HT1080 (cell line): ENCODE measurements at places on chromosomes 1 and 21.

GRCh38 chr1:9100471-9101043 is 28.3 kb downstream of the GPR157 start:
- peak; percentile 24 for DNase-seq

- DNase-seq = no peak
These were observed 48.4 kb upstream of the TNFSF18 start for GRCh38 chr1:173099166-173099565.

GRCh38 chr1:94094469-94095111 is 26.4 kb downstream of the ABCA4 start:
- no peak for DNase-seq

- DNase-seq = no peak
These were observed 252.7 kb downstream of the TTLL7 start for GRCh38 chr1:83746234-83746633.

- DNase-seq = no peak
These were observed 602.8 kb downstream of the BRINP3 start for GRCh38 chr1:189874715-189875435.

GRCh38 chr1:54754045-54754444 is 10.3 kb downstream of the PARS2 start:
- no peak for DNase-seq

DNA sequence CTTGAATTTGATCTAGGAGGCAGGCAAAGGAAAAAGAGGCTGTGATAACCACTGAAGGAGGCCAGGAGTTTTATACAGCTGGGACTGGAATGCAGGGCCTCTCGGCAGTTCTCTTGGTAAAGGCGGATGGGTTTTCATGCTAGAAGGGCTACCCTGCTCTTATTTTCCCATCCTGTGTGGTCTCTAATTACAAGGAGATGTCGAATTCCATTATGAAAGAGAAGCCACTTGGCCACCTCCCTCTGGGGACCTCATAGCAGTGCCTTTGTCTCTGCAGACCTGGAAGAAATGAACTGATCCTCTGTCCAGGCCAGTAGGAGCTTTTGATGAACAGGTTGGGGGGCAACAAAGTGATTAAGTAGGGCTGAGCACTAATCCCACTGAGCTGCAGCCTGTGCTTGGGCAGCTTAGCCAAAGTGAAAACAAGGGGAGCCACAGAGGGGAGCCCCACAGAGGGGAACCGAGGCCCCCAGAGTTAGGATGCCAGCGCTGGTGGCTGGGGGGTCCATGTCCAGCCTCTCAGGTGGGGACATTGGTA is 42.2 kb upstream of the BCAR3 start:
- DNase-seq = no peak

DNA sequence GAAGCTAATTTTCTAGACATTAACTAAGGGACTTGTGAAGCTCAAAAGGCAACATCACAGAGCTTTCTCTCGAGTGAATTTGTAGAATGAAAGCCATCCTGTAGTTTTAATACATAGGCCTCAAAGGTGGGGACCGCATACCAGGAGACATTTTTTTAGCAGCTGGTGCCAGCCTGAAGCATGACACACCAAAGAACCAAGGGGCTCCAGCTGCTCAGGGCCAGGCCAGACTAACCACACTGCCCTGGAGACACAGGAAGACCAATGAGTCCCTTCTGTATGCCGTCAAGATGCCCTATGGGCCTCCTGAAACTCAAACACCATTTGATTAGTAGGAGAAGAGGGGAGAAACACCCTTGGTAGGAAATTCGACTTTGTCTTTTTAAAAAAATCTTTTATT is 113.9 kb upstream of the CACNA1E start:
- no peak for DNase-seq

DNA sequence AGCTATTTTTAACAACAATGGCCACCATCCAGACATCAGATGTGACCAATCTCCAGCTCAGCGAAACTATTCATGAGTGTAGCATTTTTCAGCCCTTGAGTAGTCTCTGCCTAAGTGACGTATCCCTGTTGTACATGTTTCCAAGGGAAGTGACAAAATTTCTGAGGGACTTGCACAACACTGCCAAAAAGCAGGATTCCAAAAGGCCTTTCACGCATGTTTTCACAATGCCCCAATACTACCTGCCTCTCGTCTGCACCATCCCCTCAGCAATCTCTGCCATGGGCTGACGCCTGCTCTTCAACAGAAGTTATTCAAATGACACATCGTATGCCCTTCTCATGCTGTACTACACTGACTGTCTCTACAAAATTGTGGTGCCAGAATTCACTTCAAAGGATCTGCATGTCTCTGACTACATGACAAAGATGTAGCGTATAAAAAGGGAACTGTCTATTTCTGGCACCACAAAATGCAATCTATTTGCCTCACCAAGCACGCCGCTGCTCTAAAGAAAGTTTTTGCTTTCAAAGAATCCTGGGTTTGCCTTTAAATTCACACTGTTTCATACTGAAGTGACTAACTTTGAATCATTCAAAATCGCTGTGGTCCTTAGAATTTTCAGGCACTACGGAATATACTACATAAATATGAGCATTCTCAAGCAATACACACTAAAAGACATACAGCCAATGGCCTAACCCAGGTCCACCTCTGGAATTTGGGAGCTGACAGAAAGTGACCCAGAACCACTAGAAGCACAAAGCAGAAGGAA is 32.9 kb downstream of the JAK1 start:
- peak; percentile 74 for DNase-seq

GRCh38 chr21:23045955-23046354 is 2047.7 kb downstream of the NCAM2 start:
- no peak for DNase-seq

- DNase-seq = peak; percentile 52
These were observed 217.3 kb upstream of the FGGY start for GRCh38 chr1:59079434-59080140.

DNA sequence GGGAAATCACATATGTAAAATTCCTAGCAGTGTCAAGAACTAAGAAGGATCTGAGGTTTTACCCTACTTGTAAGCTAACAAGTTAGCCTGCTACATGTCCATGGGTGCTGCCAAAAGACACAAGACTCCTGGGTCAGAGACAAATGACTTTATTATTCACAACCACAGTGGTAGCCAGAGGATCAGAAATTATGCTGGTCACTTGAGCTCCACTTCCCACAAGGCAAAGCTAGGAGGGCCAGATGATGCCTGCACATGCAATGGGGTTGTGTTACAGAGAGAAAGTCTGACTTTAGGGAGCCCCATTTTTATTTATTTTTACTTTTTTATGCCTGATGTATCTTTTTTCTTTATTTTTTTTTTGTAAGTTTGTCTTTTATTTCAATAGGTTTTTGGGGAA is 136.8 kb downstream of the S1PR1 start:
- DNase-seq = no peak

DNA sequence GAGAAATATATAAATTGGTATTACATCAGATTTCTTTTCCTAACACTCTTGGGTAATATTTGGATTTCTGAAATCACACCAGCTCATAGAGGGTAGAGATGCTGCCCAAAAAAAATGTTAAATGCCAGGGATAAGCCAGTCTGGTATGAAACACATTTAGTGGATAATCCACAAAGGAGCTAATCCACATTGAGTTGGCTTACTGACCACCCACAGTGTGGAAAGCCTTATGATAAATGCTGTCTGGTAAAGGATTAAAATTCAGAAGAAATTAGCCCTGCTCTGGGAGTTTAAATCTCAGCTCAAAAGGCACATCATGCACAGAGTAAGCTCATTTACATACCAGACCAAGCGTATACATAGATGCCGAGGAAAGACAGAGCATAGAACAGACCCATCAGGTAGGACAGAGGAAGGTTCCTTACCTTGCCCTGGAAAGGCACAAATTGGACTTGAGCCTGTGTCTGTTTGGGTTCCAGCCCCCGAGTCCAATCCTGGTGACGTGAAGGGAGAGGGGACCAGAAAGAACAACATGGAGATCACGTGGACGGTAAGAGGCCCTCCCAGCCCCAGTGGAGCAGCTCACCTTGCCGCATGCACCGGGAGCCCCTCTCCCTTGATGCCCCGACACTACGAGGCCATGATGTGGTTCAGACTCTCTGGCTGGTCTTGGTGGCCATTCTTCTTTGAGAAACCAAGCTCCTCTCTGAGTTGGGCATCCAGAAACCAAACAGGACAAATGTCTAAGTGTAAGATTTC is 62.9 kb upstream of the CNTN2 start:
- DNase-seq = no peak

DNA sequence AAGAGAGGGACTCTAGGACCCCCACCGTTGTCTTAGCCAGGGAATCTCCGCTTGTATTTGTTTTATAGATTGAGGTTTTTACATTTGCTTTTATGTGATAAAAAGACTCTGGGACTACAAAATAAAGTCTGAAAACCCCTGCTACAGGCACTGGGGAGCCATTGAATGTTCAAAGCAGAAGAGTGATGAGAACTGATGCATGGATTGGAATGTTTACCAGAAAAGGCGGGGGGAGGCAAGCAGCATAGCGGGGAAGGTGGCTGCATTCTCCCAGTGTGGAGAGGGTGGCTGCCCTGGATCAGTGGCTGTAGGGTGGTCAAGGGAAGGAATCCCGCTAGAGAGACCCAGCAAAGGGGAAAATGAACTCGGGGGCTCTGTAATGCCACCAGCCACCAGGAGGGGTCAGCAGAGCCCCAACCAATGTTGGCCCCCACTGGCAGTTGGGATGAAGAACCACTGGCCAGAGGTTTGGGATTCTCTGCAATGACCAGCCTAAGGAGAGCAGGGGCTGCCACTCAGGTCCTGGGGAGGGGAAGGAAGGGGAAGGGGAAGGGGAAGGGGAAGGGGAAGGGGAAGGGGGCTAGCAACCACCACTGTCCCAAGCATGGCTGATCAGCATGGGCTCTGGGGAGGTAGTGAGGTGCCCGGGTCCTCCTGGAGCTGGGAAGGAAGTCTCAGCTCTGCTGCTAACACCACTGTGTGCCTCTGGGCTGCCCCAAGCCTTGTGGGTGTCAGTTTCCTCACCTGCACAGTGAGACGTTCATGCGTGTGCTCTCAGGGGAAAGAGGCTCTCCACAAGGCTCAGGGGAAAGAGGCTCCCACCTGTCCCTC is 19.2 kb upstream of the PEF1 start:
- DNase-seq = peak; percentile 47

GRCh38 chr1:110040548-110040947 is 6.1 kb downstream of the STRIP1 start:
- DNase-seq = no peak

GRCh38 chr1:84698151-84699110 is 8.2 kb upstream of the SSX2IP start:
- peak; percentile 90 for DNase-seq

- DNase-seq = no peak
These were observed 499.3 kb upstream of the ADAMTS5 start for GRCh38 chr21:27466140-27466539.

GRCh38 chr1:172386046-172386445 is 34.4 kb upstream of the C1orf105 start:
- DNase-seq = no peak

- no peak for DNase-seq
These were observed 125.0 kb upstream of the HOOK1 start for GRCh38 chr1:59689730-59690129.

- DNase-seq = no peak
These were observed 10.1 kb downstream of the CCDC27 start for GRCh38 chr1:3762151-3762872.

- DNase-seq = no peak
These were observed 221.6 kb upstream of the POU3F1 start for GRCh38 chr1:38268226-38268625.

GRCh38 chr1:196544617-196545016 is 63.6 kb downstream of the KCNT2 start:
- DNase-seq = no peak

- DNase-seq = no peak
These were observed 5.5 kb downstream of the C1QTNF12 start for GRCh38 chr1:1240822-1241587.

- DNase-seq = no peak
These were observed 45.1 kb upstream of the RNF11 start for GRCh38 chr1:51190961-51191360.

DNA sequence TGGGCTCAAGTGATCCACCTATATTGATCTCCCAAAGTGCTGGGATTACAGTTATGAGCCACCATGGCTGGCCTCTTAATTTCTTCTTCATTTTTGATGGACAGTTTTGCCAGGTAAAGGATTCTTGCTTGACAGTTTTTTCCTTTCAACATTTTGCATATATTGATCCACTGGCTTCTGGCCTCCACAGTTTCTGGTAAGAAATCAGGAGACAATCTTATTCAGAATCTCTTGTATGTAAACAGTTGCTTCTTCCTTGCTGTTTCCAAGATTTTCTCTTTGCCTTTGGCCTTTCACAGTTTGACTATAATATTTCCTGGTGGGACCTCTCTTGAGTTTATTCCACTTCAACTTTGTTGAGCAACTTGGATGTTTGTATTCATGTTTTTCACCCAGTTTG is 20.1 kb upstream of the KLF18 start:
- no peak for DNase-seq
